ENCODE measurements at places on chromosomes 1 and 21. TPM values are rescaled to one million over a fixed set of nuclear protein-coding genes. Genes with fewer than 3 reads are reported as not detected.

The BACE2 gene
- polyA plus RNA-seq: 27.5 TPM

The NBPF19 gene
- 16.9 TPM for polyA plus RNA-seq

The NHLH2 gene
- polyA plus RNA-seq: not detected

DNA sequence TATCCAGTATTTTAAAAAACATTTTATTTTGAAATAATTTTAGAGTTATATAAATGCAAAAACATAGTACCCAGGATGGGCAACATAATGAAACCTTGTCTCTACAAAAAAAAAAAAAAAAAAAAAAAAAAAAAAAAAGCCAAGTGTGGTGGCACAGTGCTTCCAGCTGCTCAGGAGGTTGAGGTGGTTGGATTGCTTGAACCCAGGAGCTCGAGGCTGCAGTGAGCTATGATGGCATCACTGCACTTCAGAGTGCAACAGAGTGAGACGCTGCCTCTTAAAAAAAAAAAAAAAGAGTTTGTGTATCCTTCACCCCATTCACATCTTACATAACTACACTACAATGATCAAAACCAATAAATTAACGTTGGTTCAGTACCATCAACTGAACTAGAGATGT, 115.6 kb upstream of the KIF26B start:
- DNase-seq: no peak

DNA sequence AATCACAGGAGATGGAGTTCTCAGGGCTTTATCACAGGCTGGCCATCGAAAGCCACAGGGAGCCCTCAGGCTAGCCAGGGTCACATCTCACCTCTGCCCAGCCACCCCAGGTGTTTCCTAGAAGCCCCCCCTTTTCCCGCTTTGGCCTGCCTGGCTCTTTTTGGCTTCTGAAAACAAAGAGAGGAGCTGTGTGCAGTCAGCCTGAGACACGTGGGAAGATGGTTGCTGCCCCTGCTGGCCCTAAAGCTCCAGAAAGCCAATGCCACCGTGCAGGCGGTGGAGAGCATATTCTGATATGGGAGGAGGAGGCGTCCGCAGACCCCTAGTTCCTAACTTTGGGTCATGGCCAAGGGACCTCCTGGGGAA, 18.7 kb upstream of the LBR start:
- DNase-seq: no peak

Data from renal cortex interstitium (tissue), 15 donors.